ENCODE measurements at places on chromosomes 5 and 9. TPM values are rescaled to one million over a fixed set of nuclear protein-coding genes. Genes with fewer than 3 reads are reported as not detected.
A peak's percentile ranks its signal among the peaks of the same experiment; 100 is the strongest.

- DNase-seq = no peak
These were observed 77.0 kb downstream of the CYFIP2 start for GRCh38 chr5:157342822-157343402.

DNA sequence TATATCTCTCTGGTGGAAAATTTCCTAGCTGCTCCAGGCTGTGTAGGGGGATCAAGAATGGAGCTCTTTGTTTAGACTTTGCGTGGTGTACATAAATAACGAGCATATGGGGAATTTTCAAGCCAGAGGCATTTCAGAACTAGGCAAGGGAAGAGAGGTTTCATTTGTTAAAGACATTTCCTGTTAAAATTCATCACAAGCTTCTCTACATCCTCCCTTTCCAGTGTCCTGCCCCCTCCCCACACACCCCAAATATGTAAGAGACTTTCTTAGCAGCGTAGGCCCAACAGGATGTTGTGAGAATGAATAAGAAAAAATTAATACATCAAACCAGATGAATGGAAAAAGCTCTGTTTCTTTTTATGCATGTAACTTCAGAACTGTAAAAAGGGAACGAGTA lies 150.3 kb downstream of the GPBP1 start:
- DNase-seq = no peak

GRCh38 chr5:101370181-101370580 lies 467.1 kb upstream of the ST8SIA4 start:
- no peak for DNase-seq

DNA sequence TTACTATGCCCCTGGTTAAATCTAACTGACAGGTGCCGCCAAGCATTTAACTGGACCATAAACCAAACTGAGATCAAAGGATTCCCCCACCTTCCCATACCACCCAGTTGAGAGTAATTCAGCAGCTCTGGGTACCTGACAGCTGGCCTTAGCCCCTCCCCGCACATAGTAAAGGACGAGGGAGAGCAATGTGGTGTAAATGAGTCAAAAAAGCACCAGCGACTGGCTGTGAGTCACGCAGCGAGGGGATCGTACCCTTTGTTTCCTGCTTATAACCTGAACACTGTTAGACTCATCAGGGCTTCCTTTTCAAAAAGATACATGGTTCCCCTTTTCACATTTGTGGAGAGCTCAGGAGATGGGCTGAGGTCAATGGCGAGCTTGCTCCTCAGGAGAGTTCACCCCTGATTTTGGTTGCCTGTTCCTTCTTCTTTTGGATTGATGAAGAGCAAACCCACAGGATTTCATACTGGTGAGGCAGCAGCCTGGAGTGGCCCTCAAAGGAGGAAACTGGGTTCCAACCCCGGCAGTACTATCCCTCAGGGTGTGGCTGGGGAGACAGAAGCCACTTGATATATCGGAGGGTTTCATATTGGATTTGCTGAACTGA lies 71.5 kb downstream of the ANKRD33B start:
- peak; percentile 49 for DNase-seq

- no peak for DNase-seq
These were observed 4.1 kb upstream of the BBLN start for GRCh38 chr9:128155736-128156500.

DNA sequence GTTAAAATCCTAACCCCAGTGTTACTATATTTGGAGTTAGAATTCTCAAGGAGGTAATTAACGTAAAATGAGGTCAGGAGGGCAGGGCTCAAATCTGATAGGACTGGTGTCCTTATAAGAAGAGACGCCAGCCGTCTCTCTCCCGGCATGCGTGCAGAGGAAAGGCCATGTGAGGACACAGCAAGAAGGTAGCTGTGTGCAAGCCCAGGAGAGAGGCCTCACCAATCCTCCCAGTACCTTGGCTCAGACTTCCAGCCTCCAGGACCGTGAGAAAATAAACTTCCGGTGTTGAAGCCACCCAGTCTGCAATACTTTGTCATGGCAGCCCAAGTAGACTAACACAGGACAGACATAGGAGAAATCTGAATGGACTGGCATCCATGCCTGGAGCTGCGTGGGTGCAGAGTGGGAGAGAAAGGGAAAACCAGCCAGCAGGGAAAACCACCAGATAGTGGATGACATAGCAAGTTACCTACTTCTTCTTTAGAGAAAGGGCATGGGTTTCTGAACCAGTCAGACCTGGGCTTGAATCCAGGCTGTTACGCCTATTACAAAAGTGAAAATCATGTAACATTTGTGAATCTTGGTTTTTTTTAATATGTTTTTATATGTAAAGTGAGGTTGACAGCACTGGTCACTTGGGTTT lies 89.2 kb downstream of the FSTL4 start:
- DNase-seq = no peak

DNA sequence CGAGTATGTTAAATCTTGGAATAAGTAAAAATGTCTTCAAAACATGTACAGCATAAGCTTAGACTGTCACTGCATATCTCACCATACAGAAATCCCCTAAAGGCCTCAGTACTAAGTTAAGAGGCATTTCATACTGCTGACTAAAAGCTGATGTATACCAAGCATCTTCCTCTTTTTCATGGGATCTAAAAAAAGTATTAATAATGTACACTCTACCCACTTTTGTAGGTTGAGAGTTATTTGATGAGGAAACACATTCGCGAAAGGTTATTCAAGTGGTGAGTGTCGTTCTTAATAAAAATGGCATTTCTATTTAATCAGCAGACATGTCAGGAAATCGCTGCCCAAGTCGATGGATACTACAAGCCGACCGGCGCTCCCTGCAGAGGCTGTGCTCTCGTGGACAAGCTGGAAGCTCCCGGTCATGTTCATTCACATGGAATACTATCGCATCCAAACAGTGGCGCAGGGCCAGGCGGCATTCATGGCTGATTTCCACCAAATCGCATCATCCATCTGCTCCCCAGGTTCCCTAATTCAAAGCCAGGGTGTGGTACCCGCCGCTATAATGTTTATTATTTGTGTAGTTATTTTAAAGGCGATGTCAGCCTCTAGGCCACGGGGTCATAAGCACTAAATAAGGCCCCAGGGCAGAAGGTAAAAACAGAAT lies 724 bp downstream of the SGTB start:
- DNase-seq = no peak

DNA sequence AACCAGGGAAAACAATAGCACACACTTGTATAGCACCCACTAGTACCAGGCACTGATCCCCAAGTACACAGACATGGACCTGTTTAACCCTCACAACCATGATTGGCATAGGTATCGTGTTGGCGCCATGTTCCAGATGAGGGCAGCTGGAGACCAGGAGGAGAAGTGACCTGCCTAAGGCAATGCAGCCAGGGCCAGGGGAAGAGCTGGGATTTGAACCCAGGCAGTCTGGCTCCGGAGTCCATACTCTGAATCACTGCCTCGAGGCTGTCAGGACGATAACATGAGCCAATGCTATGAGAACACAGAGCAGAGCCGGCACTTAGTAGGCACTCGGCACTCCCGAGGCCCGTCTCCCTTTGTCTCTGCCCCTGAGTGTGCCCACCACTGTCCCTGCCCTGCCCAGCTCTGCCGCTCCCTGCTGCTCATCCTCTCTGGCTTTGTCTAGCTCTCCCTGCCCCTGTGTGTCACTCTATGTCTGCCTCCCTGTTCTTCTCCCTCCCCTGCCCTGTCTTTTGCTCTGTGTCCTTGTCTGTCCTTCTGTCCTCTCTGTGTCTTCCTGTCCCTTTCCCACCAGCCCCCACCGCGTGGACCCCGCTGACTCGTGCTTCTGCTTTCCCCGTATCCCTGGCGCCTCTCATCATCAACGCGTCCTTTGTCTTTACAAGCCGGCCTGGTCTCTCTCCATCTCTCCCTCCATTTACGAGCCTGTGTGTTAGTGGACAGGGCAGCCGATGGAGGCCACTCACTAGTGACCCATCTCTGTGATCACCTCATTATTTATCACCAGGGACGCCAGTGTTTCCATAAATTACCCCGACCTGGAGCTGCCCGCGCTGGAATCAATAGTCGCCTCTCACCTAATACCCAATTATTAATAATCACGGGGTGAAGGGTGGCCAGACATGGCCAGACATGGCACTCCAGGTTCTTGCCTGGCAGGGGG lies 99.4 kb upstream of the MVB12B start:
- DNase-seq = no peak

Gene TIMD4
- not detected for total RNA-seq

Gene TMEM174
- not detected for total RNA-seq
